Hepatocyte (in vitro differentiated cells): ENCODE measurements at places on chromosomes 11 and 22. TPM values are rescaled to one million over a fixed set of nuclear protein-coding genes. Genes with fewer than 3 reads are reported as not detected.

- no peak for DNase-seq
These were observed 111.7 kb downstream of the GGTLC2 start for GRCh38 chr22:22756109-22756508.

GRCh38 chr11:123047947-123048293 lies 14.0 kb downstream of the HSPA8 start:
- DNase-seq: no peak

GRCh38 chr11:4105916-4106315 lies 11.3 kb downstream of the RRM1 start:
- DNase-seq: no peak

FGF19 gene
- polyA plus RNA-seq: not detected in 2 replicates

GRCh38 chr11:23112390-23112789 lies 252.1 kb upstream of the CCDC179 start:
- no peak for DNase-seq

- DNase-seq: no peak
These were observed 5.6 kb downstream of the TPBGL start for GRCh38 chr11:75246006-75246670.

GRCh38 chr11:59857439-59858434 lies 8.6 kb downstream of the TCN1 start:
- DNase-seq: no peak

DNA sequence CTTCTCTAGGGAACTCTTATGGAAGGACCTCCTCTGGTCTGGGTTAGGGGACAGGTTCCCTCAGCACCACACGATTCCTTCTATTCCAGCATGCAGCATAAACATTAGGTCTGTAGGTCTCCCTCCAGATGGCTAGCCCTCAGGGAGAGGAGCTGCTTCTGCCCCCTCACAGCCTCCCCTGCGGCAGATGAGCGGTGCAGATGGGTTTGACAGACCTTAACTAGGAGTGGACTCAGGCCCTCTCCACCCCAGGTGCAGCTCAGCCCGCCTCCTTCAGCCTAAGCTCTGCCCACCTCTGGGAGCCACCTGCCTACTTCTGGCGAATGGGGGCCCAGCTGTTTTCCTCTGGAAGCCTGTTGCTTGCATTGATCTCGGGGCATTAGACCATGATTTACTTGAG lies 55.7 kb upstream of the EIF3D start:
- no peak for DNase-seq

DNA sequence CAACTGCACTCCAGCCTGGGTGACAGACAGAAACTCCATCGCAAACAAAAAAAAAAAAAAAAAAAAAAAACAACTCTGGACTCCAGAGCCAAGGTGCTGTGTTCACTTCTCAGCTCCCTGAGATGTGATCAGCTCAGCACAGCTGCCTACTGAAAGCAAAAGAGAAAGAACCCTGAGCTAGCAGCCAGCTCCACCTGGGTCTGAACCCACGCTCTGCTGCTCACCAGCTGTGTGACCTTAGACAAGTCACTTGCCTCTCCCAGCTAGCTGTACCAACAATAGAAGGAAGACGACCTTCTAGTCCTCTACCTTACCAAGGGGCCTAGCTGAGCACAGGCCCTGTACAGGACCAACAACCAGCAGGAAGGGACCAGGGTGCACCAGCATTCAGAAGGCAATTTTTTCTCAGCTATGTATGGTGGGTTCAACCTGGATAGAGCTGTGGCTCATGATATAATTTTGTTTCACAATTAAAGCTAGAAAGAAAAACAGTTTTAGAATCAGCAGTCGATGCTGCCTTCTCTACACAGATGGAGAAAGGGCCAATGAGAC lies 3.8 kb downstream of the DGCR2 start:
- no peak for DNase-seq

GRCh38 chr11:33543823-33544222 lies 156.8 kb downstream of the C11orf91 start:
- DNase-seq: no peak

- no peak for DNase-seq
These were observed 73.5 kb downstream of the ZBTB16 start for GRCh38 chr11:114132944-114133394.

- DNase-seq: no peak
These were observed 53.0 kb upstream of the LMO2 start for GRCh38 chr11:33944693-33945424.

- DNase-seq: peak; percentile 52
These were observed 18.3 kb upstream of the SYT7 start for GRCh38 chr11:61598886-61599868.

GRCh38 chr22:45131749-45132148 lies 32.0 kb upstream of the NUP50 start:
- no peak for DNase-seq

ETS1 gene
- 6.6 and 6.7 TPM in 2 replicates for polyA plus RNA-seq

USH1C gene
- 54.0 and 54.3 TPM in 2 replicates for polyA plus RNA-seq

CYP2D6 gene
- polyA plus RNA-seq: 5.0 and 6.1 TPM in 2 replicates

DNA sequence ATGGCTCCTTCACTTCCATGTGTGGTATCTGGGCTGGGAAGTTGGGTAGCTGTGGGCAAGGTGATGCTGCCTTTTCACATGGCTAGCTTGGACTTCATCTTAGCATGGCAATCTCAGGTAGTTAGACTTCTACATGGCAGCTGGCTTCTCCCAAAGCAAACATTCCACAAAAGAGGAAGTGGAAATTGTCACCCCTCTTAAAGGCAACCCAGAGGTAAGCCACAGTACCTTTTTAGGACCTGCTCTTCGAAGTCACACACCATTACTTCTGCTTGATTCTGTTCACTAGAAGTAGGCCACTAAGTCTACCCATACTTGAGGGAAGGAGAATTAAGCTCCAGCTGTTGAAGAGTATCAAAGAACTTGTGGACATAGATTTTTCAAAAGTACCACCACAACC lies 25.9 kb downstream of the TUG1 start:
- no peak for DNase-seq

KRTAP5-11 gene
- not detected in 2 replicates for polyA plus RNA-seq

GRCh38 chr11:74157169-74157568 lies 13.6 kb downstream of the C2CD3 start:
- no peak for DNase-seq

ARHGAP20 gene
- polyA plus RNA-seq: 0.79 and 1.3 TPM in 2 replicates

TEAD1 gene
- polyA plus RNA-seq: 37.2 and 50.4 TPM in 2 replicates

ZFPL1 gene
- polyA plus RNA-seq: 52.7 and 58.1 TPM in 2 replicates

GRCh38 chr22:37162221-37163095 lies 12.7 kb upstream of the IL2RB start:
- no peak for DNase-seq

DNA sequence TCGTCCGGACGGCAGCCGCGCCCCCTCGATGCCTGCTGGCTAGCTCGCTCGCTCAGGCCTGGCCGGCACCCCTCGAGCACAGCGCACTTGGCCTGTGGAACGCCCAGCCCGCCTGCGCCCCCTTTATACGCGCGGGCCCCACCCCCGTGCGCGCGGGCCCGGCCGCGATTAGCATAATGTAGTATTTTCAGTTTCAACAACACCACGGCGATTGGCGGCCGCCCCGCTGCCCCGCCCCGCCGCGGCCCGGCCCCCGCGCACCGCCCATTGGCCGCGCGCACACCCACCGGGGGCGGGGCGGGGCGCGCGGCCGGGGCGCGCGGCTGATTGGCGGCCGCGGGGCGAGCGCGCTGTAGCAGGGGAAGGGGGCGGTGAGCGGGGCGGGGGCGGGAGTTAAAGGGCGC lies at the start of gene CDKN1C:
CDKN1C (minus strand) TSS at position 98 of the 404 bp plus-strand sequence. CDS start 319 bp downstream, outside the sequence.
- DNase-seq: peak; percentile 93

DNA sequence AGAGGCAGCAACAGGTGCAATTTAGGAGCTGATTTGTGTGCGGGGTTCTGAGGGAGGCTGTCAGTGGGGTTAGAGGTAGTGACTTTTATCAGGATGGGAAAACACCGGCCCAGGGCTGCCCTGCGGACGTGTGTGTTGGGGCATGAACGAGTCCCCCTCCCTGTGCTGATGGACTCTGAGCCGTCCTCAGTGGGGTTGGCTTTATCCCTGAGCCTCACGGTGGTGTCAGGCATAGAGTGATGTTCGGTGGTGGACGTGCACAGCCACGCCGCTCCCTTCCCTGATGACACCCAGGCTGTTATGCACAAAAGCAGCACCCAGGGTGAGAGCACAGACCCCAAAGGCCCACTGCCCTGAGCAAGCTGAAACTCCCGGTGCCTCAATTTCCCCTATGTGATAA lies 809.1 kb downstream of the BRD1 start:
- DNase-seq: no peak

CLDN5 gene
- polyA plus RNA-seq: 9.9 and 12.0 TPM in 2 replicates

NCR3LG1 gene
- polyA plus RNA-seq: 3.1 and 3.7 TPM in 2 replicates

DNA sequence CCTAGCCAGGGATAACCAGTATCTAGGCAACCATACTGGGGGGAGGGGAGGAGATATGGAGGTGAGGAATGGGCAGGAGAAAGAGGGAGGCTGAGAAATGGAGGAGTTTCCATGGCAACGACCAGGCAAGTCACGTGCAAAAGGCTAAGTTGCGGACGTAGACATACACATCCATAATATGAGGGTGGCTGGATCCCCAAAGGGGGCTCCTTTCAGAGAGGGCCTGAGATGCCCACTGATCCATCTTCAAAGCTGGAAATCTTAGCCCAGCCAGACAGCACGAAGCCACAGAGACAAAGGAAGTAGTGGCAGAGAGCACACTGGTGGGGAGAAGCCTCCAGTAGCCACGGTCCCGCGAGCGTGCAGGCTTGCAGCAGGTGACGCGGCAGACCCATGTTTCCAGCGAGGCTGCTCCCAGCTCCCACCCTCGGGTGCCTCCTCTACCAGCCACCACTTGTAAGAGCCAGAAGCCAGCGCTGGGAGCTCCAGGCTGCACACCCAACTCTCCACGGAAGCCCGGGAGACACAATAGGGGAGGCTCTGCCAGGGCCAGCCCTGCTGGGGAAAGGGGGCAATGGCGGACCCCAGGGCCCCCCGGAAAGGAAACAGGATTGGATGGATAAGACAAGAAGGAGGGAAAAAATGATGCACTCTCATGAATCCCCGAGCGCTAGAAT lies 938 bp downstream of the FXYD6 start:
- no peak for DNase-seq

MAJIN gene
- polyA plus RNA-seq: not detected in 2 replicates

OR8D1 gene
- polyA plus RNA-seq: not detected in 2 replicates
